Epithelial cell of proximal tubule (primary cell): ENCODE measurements at places on chromosomes 1 and 21.
A peak's percentile ranks its signal among the peaks of the same experiment; 100 is the strongest.

- peak; percentile 67 for DNase-seq
Measured at GRCh38 chr21:35019631-35020032, 29.5 kb downstream of the RUNX1 start.

- DNase-seq: no peak
Measured at GRCh38 chr1:67759692-67760029, 73.6 kb downstream of the GNG12 start.

DNA sequence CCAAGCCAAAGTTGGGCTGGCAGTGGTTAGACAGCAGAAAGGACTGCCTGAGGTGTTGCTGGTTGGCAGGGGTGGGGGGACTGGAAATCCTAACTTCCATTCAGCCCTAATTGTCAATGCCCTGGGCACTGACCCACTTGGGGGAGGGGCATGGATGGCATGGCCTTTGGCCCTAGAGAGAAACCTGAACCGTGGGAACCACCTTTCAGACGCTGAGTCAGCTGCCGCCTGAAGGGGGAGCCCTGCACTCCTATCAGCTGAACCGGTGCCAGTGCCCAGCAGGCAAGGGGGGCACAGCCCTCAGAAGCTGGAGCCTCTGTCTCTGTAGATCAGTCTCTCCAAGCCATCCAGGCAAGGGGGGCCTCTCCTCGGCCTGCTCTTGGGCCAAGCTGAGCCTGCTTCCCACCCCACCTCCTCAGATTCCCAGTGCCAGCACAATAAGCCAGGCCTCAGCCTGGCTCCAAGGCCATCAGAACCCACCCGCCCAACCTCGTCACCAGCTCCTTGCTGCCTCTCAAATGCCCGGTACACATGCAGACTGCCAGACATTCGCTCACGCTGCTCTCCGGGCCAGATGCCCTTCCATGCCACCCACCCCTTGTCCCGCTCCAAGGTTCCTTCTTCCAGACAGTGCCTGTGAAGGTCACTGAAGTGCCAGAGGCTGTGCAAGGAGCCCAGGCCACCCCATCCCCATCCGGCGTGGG lies 11.6 kb downstream of the TINAGL1 start:
- DNase-seq: no peak

GRCh38 chr1:184296466-184297243 lies 90.2 kb upstream of the C1orf21 start:
- DNase-seq: no peak

- DNase-seq: no peak
Measured at GRCh38 chr1:1348420-1349255, 580 bp downstream of the DVL1 start.

GRCh38 chr1:23367451-23367790 lies 2.2 kb downstream of the ZNF436 start:
- no peak for DNase-seq

DNA sequence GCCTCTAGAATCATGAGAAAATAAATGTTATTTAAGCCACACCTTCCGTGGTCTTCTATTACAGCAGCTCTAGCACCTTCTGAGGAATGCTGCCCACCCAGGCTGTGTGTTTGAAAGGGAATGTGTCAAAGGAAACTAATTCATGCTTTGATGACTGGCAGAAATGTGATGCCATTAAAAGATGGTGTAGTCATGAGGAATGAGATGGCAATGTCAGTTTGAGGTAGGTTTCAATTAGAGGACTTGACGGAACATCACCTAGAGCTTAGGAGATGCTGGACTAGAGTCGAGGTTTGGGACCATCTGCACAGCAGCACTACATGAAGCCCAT lies 10.6 kb downstream of the PDZK1 start:
- DNase-seq: no peak

DNA sequence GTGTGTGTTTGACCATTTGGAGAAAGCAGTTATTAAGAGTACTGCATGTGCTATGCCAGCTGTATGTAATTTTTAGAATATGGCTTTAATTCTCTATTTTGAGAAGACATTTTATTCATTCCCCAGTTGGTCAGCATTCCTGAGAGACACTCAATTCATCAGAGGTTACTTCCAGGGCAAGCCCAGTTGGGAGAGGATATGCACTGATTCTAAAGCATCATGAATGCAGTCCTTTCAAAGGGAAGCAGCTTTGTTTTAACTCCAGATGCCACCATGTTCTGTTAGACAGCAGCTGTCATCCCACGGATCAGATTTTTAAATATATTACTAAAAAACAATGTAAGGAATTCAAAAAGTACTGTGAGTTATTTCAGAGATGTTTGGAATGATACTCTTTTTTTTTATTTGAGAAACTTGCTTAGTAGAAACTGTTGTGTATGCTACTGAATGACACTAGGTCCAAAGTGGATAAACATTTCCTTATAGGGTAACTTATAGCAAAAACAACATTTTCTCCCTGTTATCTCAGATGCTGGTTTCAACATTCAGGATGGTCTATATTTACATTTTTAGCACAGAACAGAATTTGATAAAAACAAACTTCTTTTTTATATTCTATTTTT lies 149.5 kb upstream of the B3GALT2 start:
- DNase-seq: no peak

- DNase-seq: no peak
Measured at GRCh38 chr1:181318858-181319235, 164.5 kb upstream of the CACNA1E start.

GRCh38 chr1:75548721-75549480 lies 62.0 kb downstream of the SLC44A5 start:
- DNase-seq: no peak

DNA sequence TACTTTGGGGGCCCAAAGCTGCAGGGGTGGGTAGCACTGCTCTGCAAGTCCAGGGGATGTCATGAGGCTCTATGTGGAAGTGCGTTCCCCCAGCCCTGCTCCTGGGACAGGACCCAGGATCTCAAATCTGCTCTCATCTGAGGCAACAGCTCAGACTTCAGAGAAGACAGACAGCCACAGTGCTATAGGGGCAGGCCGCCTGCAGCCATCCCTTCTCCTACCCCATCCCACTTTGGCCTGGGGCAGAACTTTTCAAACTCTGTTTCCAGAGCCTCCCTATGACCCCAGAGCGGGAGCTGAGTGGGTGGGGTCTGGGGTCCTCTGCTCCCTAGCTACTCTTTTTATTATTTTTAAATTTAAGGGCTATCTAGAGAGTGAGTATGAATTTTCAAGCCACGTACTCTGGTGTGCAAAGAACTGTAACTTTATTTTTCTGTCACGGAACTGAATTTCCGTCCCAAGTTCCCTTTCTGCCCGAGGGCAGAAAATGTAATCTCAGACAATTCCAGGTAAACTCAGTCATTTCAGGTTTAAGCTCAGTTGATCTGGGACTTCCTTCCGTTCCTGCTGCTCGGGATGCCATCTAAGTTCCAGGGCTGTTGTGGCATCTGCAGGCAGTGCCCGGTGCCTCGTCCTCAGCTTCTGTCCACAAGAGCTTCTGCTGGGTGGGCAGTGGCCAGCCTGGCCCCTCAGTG lies 98.3 kb downstream of the ACTL8 start:
- no peak for DNase-seq

GRCh38 chr1:205593967-205594366 lies 37.8 kb downstream of the ELK4 start:
- DNase-seq: no peak

DNA sequence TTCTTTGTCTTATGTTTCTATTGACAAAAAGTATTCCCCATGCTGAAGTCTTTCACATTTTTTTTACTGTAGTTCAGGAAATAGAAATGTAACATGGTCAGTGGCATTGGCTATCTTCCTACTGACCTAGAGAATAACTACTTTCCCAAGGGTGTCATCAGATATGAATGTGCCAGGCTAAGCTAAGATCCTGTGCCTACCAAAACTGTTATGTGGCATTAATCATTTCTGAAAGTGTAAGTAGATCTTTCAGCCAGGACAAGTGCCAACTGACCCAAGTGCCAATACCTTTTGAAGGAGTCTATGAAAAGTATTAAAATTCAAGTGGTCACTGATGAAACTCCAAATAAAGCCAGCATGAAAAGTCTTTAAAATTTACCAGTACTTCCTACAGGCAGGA lies 165.3 kb downstream of the TNFSF18 start:
- DNase-seq: no peak

- DNase-seq: no peak
Measured at GRCh38 chr1:153415850-153416570, at the start of gene S100A7A. S100A7A (plus strand) TSS chr1:153416520; CDS start chr1:153418083, 1,563 bp downstream.

GRCh38 chr1:116325922-116326321 lies 47.1 kb upstream of the ATP1A1 start:
- DNase-seq: no peak

DNA sequence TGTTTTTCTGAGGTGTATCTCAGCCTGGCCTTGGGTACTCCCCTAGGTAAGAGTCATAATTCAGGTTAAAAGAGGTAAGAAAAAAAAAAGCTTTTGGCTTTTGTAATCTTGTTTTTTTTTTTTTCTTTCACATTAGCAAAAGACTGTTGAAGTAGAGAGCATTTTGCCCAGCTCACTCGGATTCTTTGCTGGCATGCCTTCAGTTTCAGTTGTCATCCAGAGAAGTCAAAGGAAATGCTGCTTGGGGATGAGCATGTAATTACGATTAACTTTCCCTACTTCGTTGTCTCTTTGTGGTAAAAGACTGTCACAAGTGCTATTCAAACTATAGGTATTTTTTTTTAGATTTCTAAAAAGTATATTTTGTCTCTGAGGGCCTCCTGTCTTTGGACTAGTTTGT lies 6.3 kb downstream of the BACH1 start:
- no peak for DNase-seq

GRCh38 chr1:152487871-152488270 lies 22.7 kb upstream of the LCE5A start:
- no peak for DNase-seq

GRCh38 chr1:14759042-14759818 lies 160.7 kb downstream of the KAZN start:
- no peak for DNase-seq

DNA sequence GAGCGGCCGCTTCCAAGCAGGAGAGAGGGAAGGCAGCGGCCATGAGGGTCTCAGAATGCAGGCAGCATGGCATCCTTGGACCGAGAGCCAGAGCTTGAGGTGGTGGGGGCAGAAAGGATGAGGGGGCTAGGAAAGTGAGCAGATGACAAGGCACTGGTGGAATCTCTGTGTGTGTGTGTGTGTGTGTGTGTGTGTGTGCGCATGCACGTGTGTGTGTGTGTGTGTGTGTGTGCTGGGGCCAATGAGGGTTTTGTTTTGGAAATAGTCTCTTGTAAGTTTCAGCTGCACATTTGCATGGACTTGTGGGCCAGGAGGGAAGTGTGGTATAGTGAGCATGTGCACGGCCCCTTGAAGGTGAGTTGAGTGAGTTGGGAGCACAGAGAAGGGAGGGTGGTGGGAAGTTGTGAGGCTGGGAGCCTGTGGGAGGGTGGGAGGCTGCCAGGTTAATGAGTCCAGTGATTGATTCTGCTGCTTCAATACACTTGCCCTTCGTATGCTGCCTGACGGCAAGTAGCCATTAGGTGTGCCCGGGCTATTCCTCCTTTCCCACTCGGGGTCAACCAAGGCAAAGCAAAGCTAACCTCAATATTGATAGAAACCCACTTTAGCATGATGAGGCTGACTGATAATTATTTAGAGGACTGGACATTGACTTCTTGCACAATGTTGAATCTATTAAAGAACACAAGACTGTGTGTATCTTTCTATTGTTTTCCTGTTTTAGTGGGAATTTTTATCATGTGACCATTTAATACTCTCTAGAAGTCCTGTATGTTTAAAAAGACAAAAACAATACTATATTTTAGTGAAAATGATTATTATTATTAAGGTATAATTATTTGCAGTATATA lies 80.3 kb downstream of the PROX1 start:
- no peak for DNase-seq

DNA sequence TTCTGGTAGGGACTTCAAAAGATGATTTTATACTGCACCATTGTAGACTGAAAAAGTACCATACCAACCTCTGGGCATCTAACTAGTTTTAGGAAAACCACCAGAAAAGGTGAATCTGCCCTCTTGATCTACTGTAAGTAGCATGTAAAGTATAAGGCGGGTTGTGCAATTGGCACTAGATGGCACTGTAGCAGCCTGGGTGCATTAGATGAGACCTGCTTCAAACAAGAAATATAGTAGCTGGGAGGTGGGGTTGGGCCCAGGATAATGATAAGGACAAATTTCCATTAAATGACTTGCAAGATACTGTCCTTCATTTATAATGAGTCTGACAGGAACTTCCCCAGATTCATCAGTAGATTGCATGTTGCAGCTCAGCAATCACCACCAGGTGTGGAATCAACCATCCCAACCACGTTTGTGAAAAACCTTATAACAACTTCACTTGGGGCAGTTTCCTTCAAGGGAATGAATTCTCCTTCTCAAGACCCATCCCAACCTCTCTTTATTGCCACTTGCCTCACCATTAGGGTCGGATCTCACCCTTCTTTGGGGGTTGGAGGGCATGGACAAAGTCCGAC lies 37.3 kb upstream of the IL10 start:
- no peak for DNase-seq

GRCh38 chr1:43564551-43565348 lies 34.1 kb downstream of the PTPRF start:
- DNase-seq: no peak

DNA sequence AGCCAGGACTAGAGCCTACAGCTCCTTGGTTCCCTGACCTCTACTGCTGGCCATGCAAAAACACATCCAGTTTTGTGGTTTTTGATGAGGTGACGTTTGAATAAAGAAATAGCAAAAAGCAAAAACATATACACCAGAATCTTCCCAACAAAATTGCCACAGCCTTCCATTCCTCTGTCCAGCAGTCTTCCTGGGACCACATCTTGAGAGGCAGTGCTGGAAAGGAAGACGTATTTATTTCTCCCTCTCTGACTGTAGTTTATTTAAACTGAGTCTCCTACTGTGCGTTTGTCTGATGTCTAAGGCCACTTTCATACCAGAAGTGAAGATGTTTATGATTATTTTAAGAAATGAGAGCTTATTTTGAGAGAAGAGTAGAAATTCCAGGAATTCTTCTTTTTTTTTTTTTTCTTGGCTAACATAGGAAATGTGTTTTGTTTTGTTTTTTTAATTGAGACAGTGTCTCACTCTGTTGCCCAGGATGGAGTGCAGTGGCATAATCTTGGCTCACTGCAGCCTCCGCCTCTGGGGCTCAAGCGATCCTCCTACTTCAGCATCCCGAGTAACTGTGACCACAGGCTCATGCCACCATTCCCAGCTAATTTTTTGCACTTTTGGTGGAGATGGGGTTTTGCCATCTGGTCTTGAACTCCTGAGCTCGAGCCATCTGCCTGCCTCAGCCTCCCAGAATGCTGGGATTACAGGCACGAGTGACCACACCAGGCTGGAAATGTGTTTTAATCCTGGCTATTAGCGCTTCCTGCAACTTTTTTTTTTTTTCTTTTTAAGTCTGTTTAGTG lies 118.5 kb downstream of the ITSN1 start:
- no peak for DNase-seq

DNA sequence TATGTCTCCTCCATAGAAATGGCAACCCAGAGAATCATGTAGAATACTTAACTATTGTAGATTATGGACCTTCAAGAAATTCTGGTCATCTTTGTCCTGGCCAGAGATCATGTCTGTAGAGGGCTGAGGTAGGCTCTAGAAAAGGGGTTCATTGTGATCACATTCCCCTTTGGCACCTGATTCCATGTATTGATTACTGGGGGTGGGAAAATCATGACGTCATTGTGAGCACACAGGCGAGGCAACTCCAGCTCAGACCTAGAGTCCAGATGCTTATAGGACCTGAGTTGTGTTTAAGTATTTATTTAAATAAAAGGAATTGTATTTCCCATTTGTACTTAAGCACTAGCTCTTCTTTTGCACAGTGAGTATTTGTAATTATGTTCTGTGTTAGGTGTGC lies 93.1 kb downstream of the OSBPL9 start:
- no peak for DNase-seq
